ENCODE measurements at places on chromosomes 2 and 18.

GRCh38 chr2:62456721-62457539 is 49.1 kb downstream of the TMEM17 start:
- peak overlapping the region; percentile 72 for H3K4me3 ChIP-seq
- peaks cover 16% of the 10 kb centered on the region for H3K4me1 ChIP-seq
- peak; percentile 85 for DNase-seq
- H3K36me3 ChIP-seq, result no peaks in the 10 kb centered on the region

- no peak overlapping the region for H3K27ac ChIP-seq
- no peaks in the 10 kb centered on the region for H3K36me3 ChIP-seq
- H3K4me1 ChIP-seq, result no peaks in the 10 kb centered on the region
- peaks cover 13% of the 10 kb centered on the region for H3K27me3 ChIP-seq
- no peak overlapping the region for H3K4me3 ChIP-seq
Measured at GRCh38 chr18:79805211-79805887, 7.6 kb downstream of the KCNG2 start.

DNA sequence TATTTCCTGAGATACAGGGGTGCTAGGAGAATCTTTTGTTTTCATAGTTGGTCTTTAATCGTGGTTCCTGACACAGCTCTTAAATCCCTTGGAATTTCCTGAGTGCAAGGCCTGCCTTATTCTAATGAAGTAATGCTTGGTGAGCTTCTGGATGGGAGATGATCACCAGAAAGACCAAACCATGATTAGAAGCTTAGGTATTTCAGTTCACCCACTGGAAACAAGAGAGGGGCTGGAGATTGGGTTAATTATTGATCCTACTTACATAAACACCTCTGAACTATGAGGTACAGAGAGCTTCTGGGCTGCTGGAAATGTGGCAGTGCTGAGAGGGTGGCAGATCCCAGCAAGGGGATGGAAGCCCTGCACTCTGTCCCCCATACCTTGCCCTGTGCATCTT is 406.8 kb downstream of the THSD7B start:
- H3K36me3 ChIP-seq, result no peaks in the 10 kb centered on the region
- no peak for DNase-seq
- no peaks in the 10 kb centered on the region for H3K4me1 ChIP-seq
- H3K27me3 ChIP-seq, result no peaks in the 10 kb centered on the region

DNA sequence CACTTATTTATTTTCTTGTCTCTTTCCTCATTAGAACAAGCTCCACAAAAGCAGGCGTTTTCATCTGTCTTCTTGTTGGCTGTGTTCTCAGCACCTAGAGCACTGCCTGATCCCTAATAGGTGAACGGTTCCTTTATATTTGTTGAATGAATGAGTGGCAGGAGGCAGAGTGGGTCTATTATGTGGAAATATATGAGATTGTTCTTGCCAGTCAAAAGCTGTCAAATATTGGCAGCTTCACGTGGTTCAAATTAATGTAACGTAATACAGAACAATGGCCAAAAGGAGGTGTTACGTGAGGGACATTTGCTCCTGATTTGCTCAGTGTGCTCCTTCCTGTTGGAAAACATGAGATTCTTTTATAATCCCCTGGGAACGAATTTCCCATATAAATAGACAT is 8.5 kb upstream of the ARHGAP25 start:
- H3K36me3 ChIP-seq, result no peaks in the 10 kb centered on the region
- no peak for DNase-seq
- 0 out of 2 replicates have a peak, but pooled peaks cover 6% of the 10 kb centered on the region for H3K4me1 ChIP-seq
- H3K27me3 ChIP-seq, result no peaks in the 10 kb centered on the region
- H3K4me3 ChIP-seq, result no peak overlapping the region

- H3K4me1 ChIP-seq, result peaks cover 74% of the 10 kb centered on the region
- H3K27me3 ChIP-seq, result no peaks in the 10 kb centered on the region
- no peaks in the 10 kb centered on the region for H3K36me3 ChIP-seq
- peak overlapping the region; percentile 100 for H3K27ac ChIP-seq
Measured at GRCh38 chr2:70525032-70525431, 28.6 kb downstream of the TGFA start.

DNA sequence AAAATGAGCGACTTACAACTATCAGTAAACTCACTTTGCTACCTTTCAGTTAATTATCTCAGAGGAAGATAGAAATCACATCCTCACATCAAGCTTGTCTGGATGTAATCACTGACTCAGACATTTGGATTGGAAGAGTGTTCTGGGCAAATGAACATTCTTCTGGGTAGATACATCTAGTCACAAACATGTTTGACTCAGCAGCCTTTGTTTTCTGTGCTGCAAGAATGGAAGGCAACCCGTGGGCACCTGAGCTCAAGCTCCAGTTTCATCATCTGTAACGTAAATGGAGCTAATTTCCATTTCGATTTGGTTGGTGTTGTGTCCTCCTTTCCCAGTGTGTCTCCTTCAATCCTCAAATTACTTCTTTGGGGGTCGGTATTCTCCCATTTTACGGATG is 58.5 kb downstream of the ACAA2 start:
- no peaks in the 10 kb centered on the region for H3K27me3 ChIP-seq
- H3K4me3 ChIP-seq, result no peak overlapping the region
- H3K27ac ChIP-seq, result no peak overlapping the region
- no peaks in the 10 kb centered on the region for H3K4me1 ChIP-seq
- H3K36me3 ChIP-seq, result no peaks in the 10 kb centered on the region
